PC-9 (cell line): ENCODE measurements at places on chromosomes 5 and 9. TPM values are rescaled to one million over a fixed set of nuclear protein-coding genes. Genes with fewer than 3 reads are reported as not detected.

- H3K4me3 ChIP-seq: no peak overlapping the region
- H3K36me3 ChIP-seq: 0 out of 2 replicates have a peak, but pooled peaks cover 4% of the 10 kb centered on the region
- no peak for DNase-seq
- no peaks in the 10 kb centered on the region for H3K27me3 ChIP-seq
These were observed 42.0 kb downstream of the ARHGEF28 start for GRCh38 chr5:73668017-73668416.

- DNase-seq: no peak
- H3K4me1 ChIP-seq: peaks cover 18% of the 10 kb centered on the region
- H3K4me3 ChIP-seq: no peak overlapping the region
- no peaks in the 10 kb centered on the region for H3K27me3 ChIP-seq
- H3K27ac ChIP-seq: no peak overlapping the region
These were observed 54.8 kb downstream of the FAM114A2 start for GRCh38 chr5:153983885-153984284.

DNA sequence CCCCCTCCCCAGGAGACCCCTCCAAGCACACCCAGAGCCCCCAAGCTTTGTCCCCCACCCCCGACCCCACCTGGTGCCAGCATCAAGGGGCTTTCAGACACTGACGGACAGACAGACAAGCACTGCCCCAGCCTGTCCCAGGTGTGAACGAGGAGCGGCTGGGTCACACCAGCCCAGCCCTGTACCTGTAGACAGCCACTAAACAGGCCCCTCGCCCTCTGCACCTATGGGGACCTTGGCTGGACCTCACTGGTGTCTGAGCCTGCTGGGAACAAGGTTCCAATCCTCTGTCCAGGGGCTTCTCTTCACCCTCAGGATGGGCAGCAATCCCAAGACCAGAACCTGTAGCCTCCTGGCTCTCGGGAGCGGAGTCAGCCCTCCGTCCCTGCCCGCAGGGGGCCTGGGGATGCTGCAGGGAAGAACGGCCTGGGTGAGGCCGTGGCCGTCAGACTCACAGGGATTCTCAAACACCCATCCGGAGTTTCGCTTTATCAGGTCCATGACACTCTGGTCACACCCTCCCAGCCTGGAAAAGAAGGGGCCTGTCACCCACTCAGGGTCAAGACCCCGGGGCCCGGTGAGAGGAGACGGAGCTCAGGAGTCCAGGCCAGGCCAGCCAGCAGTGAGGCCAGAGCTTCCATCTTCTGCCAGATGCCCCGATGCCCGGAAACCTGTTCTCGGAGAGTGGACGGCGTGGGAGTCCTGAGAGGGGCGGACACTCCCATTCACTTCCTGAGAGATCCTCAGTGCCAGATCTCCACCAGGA lies 2.8 kb downstream of the LCN6 start:
- no peak overlapping the region for H3K4me3 ChIP-seq
- peaks cover 79% of the 10 kb centered on the region for H3K27me3 ChIP-seq
- no peak for DNase-seq

DNA sequence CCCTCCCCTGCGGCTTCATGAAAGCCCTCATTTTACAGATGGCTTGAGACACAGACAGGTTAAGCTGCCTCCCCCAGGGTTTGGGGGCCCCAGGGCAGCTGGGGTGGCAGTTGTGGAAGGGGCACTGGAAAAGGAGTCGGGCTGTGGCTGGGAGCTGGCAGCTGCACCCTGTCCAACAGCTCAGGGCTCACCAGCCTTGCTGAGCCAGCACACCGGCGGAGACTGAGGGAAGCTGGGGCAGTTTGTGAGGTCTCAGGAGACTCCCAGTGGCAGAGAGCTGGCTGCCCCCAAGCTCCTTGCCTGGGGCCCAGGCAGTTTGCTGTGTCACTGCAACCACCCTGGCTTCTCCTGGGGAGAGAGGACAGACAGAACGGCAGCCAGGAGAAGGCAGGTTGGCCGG lies 34.8 kb upstream of the RAPGEF1 start:
- no peaks in the 10 kb centered on the region for H3K36me3 ChIP-seq
- no peak for DNase-seq
- no peak overlapping the region for H3K27ac ChIP-seq
- H3K27me3 ChIP-seq: peaks cover 53% of the 10 kb centered on the region
- no peak overlapping the region for H3K4me3 ChIP-seq
- no peaks in the 10 kb centered on the region for H3K4me1 ChIP-seq

DNA sequence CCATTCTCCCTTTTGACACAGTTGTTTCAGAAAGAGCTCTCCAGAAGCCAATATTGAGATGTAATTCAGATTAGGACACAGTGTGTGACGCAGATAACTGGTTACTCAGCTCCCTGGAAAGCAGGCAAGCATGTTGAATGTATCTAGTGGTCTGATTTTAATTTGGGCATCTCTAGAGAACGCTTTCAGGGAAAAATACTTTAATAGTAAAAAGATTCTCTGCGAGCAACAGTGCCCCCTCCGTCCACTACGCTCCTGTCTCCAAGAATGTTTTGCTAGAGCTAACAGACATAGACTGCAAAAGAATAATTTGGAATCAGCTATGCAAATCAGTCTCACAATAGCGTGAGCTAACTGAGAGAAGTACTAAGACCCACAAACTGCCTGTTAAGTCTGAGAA lies 23.3 kb downstream of the CFAP90 start:
- no peaks in the 10 kb centered on the region for H3K4me1 ChIP-seq
- H3K4me3 ChIP-seq: no peak overlapping the region
- H3K27ac ChIP-seq: no peak overlapping the region
- peaks cover 98% of the 10 kb centered on the region for H3K27me3 ChIP-seq
- H3K36me3 ChIP-seq: no peaks in the 10 kb centered on the region
- no peak for DNase-seq

NR6A1 gene
- total RNA-seq: 13.0 TPM in 2 replicates

FOXD4L6 gene
- total RNA-seq: 0.20 TPM in 1 of 2 replicates, not detected in the other
